Lower leg skin (tissue), 4 donors: ENCODE measurements at places on chromosomes 2 and 18. TPM values are rescaled to one million over a fixed set of nuclear protein-coding genes. Genes with fewer than 3 reads are reported as not detected.

Gene TAF1B
- total RNA-seq = 11.2 TPM

Gene CRYGD
- total RNA-seq = not detected

Gene GPR75
- total RNA-seq = 1.2 TPM

Gene GPAT2
- total RNA-seq = 3.6 TPM

Gene LRRFIP1
- total RNA-seq = 73.6 TPM

Gene CLEC4F
- total RNA-seq = 0.64 TPM

Gene ABCB11
- 0.49 TPM for total RNA-seq

Gene CDCA7
- 6.6 TPM for total RNA-seq

Gene MAL
- total RNA-seq = 6.0 TPM

Gene CDH20
- 2.2 TPM for total RNA-seq

Gene CPLX4
- total RNA-seq = not detected

Gene CFAP53
- 0.34 TPM for total RNA-seq

Gene GLI2
- 1.3 TPM for total RNA-seq

DNA sequence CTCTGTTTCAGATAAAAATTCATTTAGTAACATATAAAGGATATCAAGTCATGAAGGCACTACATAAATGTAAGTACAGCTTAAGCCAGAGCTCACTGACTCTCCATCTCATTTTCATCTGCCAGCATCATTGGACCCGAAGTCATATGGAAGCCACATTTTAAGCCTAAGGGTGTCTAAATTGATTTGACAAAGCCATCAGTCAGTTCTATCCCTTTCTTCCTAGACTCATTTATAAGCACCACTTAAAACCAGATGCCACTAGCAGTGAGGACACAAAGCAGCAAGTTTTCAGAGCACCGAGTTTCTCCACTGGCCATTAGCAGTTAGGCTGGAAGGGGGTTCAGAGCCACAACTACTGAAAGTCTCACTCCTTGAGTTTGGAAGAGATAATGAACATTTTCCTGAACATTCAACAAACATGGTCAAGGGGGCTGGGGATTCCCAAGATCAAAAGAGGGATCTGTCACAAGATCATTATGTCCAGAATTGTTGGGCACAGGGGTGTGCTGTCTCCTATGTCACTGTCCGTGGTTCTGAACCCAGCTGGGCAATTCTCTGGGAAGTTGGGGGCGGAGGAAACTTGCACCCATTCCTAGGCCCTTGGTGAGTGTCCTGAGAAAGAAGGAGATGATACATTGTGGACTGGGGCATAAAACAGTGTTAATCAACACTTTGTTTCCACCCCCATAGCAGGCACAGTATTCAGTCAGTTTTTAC is 158.5 kb upstream of the LMAN1 start:
- no peak for DNase-seq

- DNase-seq = no peak
These were observed 29.3 kb downstream of the FEZ2 start for GRCh38 chr2:36568516-36569246.

DNA sequence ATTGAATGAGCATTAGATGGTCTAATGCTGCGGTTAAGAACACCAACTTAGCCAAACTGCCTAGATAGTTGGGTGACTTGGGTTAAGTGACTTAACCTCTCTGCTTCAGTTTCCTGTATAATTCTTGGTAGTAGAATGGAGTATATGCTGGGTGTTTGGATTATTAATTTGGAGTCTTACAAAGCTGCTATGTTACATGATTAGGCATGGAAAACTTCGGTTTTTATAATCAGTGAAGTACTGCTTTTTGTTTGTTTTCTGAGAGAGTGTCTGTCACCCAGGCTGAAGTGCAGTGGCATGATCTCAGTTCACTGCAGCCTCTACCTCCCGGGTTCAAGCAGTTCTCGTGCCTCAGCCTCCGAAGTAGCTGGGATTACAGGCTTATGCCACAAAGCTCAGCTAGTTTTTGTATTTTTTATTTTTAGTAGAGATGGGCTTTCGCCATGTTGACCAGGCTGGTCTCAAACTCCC is 4.5 kb downstream of the RPL37A start:
- DNase-seq = no peak

- DNase-seq = no peak
These were observed 471.1 kb upstream of the FAM98A start for GRCh38 chr2:34070196-34070595.

DNA sequence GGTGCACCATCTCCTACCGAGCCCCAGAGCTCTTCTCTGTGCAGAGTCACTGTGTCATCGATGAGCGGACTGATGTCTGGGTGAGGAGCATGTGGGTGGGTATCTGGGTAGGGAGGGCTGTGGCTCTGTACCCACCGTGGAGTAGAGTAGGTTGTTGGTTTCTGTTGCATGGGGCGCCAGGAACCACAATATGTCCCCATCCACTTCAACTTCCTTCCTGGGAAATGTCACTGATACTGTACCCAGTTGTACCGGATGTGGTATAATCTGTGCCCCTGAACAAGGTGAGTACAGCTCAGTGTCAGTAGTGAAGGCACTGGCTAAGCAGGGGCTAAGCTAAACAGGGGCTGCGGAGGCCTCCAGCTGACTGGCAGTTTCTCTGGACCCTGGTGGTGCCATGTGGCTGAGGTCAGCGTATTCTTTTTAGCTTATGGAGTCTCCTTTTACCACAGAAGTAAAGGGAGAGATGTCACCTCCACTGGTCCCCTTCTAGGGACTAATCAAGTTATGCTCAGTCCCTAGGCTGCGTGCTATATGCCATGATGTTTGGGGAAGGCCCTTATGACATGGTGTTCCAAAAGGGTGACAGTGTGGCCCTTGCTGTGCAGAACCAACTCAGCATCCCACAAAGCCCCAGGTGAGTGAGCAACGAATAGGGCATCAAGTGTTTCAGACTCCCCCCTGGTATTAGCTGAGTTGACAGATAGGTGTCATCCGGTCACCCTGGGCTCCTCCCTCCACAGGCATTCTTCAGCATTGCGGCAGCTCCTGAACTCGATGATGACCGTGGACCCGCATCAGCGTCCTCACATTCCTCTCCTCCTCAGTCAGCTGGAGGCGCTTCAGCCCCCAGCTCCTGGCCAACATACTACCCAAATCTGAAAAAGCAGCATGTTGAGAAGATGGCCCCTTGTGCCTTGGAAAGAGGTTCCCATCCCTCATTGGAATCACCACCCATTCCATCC is 2.7 kb downstream of the STK16 start:
- no peak for DNase-seq

- DNase-seq = no peak
These were observed 102.3 kb downstream of the ZBTB7C start for GRCh38 chr18:48306838-48307237.

DNA sequence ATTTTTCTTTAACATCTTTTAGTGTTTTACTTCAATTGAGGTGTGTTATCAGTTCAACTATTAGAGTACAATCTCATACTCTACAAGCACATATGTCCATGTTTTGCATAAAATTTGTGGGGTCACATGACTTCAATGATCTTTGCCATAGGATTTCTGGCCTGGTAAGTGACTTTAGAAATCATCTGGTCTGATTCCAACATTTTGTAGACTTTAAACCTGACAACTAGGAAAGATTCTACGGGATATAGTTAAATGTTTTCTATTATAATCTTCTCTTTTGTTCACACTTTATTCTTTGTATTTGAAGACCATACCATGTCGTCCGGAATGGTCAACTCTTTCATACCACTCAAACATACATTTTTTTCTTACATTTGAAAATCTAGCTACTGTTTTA is 62.0 kb upstream of the NEUROD1 start:
- no peak for DNase-seq

- DNase-seq = no peak
These were observed 13.3 kb upstream of the CYP20A1 start for GRCh38 chr2:203225423-203226039.

GRCh38 chr2:67945940-67946339 is 116.9 kb downstream of the C1D start:
- DNase-seq = no peak

- DNase-seq = no peak
These were observed 47.6 kb downstream of the PDE1A start for GRCh38 chr2:182379241-182379640.

GRCh38 chr2:191386938-191387536 is 141.8 kb downstream of the MYO1B start:
- DNase-seq = no peak

DNA sequence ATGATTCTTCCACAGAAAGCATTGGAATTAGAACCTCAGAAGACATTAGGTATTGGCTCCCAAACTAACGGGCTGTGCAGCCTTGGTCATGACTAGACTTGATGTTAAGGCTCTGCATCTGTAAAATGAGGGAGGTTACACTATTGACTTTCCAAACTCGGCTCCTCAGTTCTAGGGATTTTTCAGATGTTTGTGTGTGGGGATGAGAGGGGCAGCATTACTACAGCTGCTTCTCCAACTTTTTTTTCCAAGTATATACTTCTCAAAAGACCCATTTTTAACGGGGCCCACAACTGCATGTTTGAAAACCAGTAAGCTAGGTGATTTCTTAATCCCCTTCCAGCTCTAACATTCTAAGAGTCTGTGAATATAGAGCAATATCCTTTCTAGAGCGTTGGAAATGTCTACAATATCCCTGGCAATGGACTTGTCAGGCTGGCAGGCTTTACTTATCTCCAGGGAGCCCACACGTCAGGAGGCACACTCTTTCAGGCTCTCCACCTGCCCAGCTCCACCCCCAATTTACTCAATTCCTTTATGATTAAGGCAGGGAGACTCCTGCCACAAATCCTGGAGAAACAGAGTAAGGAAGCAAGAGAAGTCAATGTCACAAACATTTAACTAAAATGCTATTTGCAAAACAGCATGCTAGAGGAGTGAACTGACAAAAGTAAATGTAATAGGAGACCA is 844 bp upstream of the MPV17 start:
- DNase-seq = no peak

DNA sequence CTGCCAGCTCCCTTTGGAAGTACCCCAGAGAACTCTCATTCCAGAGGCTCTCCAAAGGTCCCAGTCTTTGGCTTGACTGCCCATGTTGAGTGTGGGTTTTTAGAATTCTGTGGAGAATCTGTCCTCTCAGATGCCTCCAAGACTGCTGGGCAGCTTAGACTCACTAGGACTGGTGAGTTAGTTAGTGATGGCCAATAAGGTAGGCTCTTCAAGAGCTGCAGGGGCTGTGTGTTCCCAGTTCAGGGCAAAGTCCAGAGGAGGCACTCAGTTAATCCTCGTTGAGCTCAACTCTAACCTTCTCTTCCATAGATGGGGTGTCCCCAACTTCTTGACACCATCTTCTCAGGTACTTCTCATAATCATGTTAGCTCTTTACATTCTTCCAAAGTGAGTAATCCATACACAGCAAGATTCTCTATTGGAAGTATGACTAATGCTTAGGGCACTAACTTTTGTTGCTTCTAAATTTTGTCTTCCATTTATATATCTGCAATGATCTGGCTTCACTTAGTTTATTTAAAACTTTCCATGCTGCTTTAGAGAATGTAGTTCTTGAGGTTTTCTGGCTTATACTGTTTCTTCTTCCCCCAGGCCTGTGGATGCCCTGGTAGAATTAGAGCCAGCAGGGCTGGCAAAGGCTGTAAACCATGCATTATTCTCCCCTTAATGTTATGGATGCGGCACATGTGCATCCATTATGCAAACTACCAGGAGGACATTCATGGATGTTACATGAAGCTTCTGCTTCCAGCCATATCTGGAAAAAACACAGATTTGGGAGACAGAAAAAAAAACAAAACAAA is 88.9 kb downstream of the POLE4 start:
- no peak for DNase-seq

GRCh38 chr18:45329316-45329715 is 286.0 kb upstream of the SLC14A2 start:
- DNase-seq = no peak

DNA sequence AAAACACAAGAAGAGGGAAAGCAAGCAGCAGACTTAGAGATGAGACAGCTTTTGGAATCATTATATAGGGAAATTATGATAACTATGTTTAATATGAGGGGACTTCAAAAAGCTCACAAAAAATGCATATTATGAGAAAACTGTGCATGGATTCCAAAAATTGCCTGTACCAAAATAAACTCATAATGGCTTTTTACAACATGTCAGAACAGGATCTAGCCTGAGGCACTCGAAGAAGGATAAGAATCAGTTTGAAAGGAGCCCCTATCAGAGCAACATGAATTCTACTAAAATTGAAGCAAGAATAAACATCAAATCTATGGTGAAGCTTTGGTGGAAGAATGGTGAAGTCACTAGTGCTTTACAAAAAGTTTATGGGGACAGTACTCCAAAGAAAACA is 187.4 kb downstream of the RDH14 start:
- no peak for DNase-seq

DNA sequence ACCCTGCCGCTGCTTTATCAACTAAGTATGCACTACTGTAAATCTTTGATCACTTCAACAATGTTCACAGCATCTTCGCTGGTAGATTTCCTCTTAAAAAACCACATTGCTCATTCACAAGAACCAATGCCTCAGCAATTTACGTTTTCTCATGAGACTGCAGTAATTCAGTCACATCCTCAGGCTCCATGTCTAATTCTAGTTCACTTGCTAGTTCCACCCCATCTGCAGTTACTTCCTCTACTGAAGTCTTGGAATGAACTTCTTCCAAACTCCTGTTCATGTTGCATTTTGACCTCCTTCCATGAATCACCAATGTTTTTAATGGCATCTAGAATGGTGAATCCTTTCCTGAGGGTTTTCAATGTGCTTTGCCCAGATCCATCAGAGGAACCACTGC is 35.8 kb downstream of the PRELID3A start:
- DNase-seq = no peak

DNA sequence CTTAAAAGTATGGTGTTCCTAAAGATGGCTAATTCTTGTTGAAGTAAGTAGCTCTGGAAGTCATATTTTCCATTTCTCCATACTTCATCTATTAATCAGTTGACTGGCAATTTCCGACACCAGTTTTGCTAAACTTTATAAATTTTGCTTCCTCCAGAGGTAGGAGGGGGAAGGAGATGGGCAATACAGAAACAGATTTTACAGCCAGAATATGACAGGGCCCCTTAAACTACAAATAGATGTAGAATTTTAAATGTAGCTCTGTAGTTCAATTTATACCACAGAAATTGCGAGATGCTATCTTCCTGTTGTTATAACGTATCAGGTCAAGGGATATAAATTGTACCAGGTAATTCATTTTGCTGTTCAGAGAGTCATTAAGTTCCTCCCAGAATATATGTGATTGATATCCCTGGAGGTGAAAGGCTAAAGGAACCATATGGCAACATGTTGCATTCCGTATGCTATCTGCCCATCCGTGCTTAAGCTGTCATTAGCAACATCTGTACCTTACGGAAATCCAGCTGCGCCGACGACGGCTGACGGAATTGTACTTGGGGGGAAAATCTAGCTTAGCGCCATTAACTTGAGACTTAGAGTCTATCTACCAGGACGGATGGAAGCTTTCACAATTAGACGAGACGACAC is 8.4 kb upstream of the NR4A2 start:
- DNase-seq = no peak

DNA sequence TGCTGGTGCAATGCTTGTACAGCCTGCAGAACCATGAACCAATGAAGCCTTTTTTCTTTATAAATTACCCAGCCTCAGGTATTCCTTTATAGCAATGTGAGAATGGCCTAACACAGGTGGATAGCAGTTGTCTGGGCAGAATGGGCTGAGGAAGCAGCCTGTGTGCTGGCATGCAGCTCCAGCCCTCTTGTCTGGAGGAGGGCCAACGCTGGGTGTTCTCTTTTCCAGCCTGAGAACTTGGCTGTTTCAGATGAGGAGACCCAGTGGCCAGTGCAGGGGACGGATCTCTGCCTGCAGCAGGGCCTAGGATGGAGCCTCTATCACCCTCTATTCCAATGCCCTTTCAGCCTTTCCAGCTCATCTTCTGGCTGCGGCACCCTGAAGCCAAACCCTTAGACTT is 58.8 kb downstream of the CTIF start:
- no peak for DNase-seq
